ENCODE measurements at places on chromosomes 4 and X.

- DNase-seq: no peak
Measured at GRCh38 chrX:13374364-13374763, 54.5 kb upstream of the ATXN3L start.

DNA sequence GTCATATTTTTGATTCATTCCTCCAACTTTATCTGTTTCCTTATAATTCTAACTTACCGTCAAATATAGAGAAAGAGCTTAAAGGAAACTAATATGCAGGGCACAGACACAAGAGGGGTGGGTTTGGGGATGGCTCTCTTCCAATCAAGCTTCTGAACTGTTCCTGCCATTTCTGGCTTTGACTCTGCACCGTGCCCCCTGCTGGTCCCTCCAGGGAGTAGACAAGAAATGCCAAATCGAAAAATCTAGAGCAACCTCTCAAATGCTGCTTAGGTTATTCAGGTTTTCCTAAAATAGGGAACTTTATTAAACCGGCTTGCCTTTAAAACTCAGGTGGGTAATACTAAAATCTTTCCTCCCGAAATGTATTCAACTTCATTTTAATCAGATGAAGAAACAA is 39.8 kb upstream of the VCX3A start:
- no peak for DNase-seq

DNA sequence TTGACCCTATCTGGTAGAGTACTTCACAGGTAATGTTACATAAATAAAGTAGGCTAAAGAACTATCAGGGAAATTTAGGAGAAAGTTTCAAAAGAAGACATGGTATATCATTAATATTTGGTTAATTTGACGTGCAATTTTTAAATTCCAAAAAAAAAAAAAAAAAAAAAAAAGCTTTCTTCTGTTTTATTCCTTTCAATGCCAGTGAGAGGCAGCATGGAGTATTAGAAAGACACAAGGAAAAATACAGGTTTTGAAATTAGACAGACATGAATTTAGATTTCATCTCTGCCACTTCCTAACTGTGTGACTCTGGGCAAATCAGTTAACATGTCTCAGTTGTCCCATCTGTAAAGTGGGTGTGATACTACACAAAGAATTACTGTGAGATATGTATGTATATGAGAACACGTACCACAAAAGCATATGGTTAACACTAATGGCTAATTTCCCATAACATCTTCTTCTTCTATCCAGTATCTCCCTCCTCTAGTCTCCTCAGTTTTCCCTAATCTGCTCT is 132.5 kb downstream of the GPC3 start:
- no peak for DNase-seq

DNA sequence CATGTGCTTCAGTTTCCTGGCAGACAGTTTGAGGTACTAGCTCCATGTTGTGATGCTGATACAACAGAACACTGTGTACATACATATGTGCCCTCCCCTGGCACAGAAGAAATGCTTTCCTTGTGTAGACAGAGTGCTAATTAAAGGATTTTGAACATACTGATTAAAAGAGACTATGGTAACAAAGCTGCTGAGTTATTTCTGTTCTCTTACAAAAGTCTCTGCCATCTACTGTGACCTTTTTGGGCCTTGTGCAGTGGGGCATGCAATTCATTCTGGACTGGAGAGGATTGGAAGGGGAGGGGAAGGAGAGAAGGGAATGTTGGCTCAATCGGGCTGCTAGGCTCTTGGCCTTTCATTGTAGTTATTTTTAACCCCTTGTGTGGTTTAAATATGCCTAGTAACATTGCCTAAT is 6.0 kb downstream of the PDLIM5 start:
- no peak for DNase-seq

GRCh38 chr4:180640193-180640592 is 1603.0 kb upstream of the TENM3 start:
- DNase-seq: no peak

- no peak for DNase-seq
Measured at GRCh38 chrX:132843363-132843762, 115.1 kb downstream of the HS6ST2 start.
